Mesothelial cell of epicardium (in vitro differentiated cells): ENCODE measurements at places on chromosomes 6 and 20.

GRCh38 chr6:164296411-164296810 is 881.9 kb downstream of the QKI start:
- DNase-seq, result no peak
- H3K4me1 ChIP-seq, result no peaks in the 10 kb centered on the region
- no peaks in the 10 kb centered on the region for H3K36me3 ChIP-seq
- H3K27me3 ChIP-seq, result no peaks in the 10 kb centered on the region

- H3K4me1 ChIP-seq, result peaks cover 52% of the 10 kb centered on the region
- peak overlapping the region; percentile 98 for H3K27ac ChIP-seq
- no peak for DNase-seq
- H3K27me3 ChIP-seq, result no peaks in the 10 kb centered on the region
- no peaks in the 10 kb centered on the region for H3K36me3 ChIP-seq
Measured at GRCh38 chr6:109009962-109010704, 84.5 kb downstream of the SESN1 start.

DNA sequence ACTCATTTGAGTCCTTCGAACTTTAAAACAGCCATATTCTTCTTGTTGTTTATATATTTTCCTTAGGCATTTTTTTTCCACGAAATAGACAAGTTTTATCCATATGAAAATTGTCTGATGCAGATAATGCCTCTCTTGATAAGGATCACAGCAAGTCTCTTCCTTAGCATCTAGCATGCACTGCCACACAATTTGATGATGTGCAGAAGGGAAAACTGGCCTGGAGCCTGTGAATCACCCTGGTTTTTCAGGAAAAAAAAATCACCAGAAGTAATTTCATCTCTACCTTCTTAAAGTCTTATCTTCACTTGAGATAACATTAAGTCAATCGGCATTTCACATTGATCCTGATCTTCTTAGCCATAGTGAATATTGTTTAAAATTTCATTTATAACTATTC is 199.8 kb downstream of the TENT5A start:
- H3K36me3 ChIP-seq, result peaks cover 2% of the 10 kb centered on the region
- H3K27ac ChIP-seq, result no peak overlapping the region
- H3K27me3 ChIP-seq, result no peaks in the 10 kb centered on the region
- H3K4me1 ChIP-seq, result peaks cover 9% of the 10 kb centered on the region

- H3K4me1 ChIP-seq, result peaks cover 40% of the 10 kb centered on the region
- no peak for DNase-seq
- no peak overlapping the region for H3K4me3 ChIP-seq
- no peaks in the 10 kb centered on the region for H3K27me3 ChIP-seq
Measured at GRCh38 chr6:110390404-110390803, 25.0 kb downstream of the DDO start.

GRCh38 chr6:139337830-139338229 is 36.6 kb downstream of the CITED2 start:
- DNase-seq, result no peak
- H3K4me1 ChIP-seq, result peaks cover 20% of the 10 kb centered on the region
- no peaks in the 10 kb centered on the region for H3K27me3 ChIP-seq
- no peak overlapping the region for H3K27ac ChIP-seq

GRCh38 chr20:6698723-6699122 is 68.8 kb upstream of the BMP2 start:
- no peaks in the 10 kb centered on the region for H3K27me3 ChIP-seq
- no peaks in the 10 kb centered on the region for H3K36me3 ChIP-seq
- no peak overlapping the region for H3K4me3 ChIP-seq
- no peak for DNase-seq

GRCh38 chr6:13589801-13590200 is 15.4 kb downstream of the SIRT5 start:
- H3K27ac ChIP-seq, result no peak overlapping the region
- no peak for DNase-seq
- peaks cover 22% of the 10 kb centered on the region for H3K36me3 ChIP-seq
- no peaks in the 10 kb centered on the region for H3K4me1 ChIP-seq
- no peak overlapping the region for H3K4me3 ChIP-seq
- H3K27me3 ChIP-seq, result no peaks in the 10 kb centered on the region

GRCh38 chr20:19274412-19275015 is 62.1 kb downstream of the SLC24A3 start:
- peaks cover 16% of the 10 kb centered on the region for H3K4me1 ChIP-seq
- peaks cover 22% of the 10 kb centered on the region for H3K27me3 ChIP-seq
- no peak for DNase-seq
- H3K4me3 ChIP-seq, result no peak overlapping the region
- H3K36me3 ChIP-seq, result no peaks in the 10 kb centered on the region

- H3K4me3 ChIP-seq, result no peak overlapping the region
- H3K36me3 ChIP-seq, result no peaks in the 10 kb centered on the region
- no peak for DNase-seq
Measured at GRCh38 chr20:6468423-6469116, 298.9 kb upstream of the BMP2 start.

DNA sequence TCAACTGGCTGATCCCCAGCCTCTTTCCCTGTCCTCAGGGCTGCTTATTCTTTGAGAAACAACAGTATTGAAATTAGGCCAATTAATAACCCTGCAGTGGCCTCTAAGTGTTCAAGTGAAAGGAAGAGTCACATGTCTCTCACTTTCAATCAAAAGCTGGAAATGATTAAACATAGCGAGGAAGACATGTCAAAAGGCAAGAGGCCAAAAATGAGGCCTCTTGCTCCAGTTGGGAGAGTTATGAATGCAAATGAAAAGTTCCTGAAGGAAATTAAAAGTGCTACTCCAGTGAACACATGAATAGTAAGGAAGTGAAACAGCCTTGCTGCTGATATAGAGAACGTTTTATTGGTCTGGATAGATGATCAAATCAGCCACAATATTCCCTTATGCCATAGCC is 131.5 kb downstream of the MACROD2 start:
- H3K27ac ChIP-seq, result no peak overlapping the region
- H3K36me3 ChIP-seq, result no peaks in the 10 kb centered on the region
- no peaks in the 10 kb centered on the region for H3K4me1 ChIP-seq
- H3K27me3 ChIP-seq, result no peaks in the 10 kb centered on the region
- no peak overlapping the region for H3K4me3 ChIP-seq

- H3K4me1 ChIP-seq, result no peaks in the 10 kb centered on the region
- no peak overlapping the region for H3K4me3 ChIP-seq
- peaks cover 3% of the 10 kb centered on the region for H3K27me3 ChIP-seq
- no peak overlapping the region for H3K27ac ChIP-seq
- H3K36me3 ChIP-seq, result no peaks in the 10 kb centered on the region
Measured at GRCh38 chr20:20267685-20268370, 100.1 kb upstream of the INSM1 start.

GRCh38 chr6:23272536-23272935 is 703.2 kb downstream of the HDGFL1 start:
- no peaks in the 10 kb centered on the region for H3K36me3 ChIP-seq
- no peaks in the 10 kb centered on the region for H3K27me3 ChIP-seq
- no peak overlapping the region for H3K4me3 ChIP-seq
- H3K4me1 ChIP-seq, result peaks cover 13% of the 10 kb centered on the region
- H3K27ac ChIP-seq, result no peak overlapping the region

DNA sequence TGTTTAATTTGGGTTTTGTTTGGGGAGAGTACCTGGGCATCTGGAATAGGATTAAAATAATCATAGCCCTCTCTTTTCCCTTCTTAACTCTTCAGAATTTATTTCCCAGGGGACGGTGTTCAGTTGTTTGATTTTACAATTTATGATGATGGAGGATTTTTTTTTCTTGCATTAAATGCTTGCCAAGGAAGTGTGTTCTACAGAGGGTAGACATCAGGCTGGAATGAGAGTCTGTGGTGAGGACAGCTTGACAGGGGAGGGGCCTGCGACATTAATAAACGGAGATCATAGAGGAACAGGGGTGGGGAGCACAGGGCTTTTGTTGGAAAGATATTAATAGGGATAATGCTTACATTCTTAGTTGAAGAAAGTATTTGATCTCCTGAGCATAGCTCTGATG is 297.5 kb downstream of the CLIC5 start:
- H3K27ac ChIP-seq, result no peak overlapping the region
- peaks cover 26% of the 10 kb centered on the region for H3K4me1 ChIP-seq
- no peak overlapping the region for H3K4me3 ChIP-seq
- H3K27me3 ChIP-seq, result peaks cover 39% of the 10 kb centered on the region

GRCh38 chr6:134878136-134878535 is 71.8 kb downstream of the ALDH8A1 start:
- H3K27ac ChIP-seq, result no peak overlapping the region
- DNase-seq, result no peak
- H3K36me3 ChIP-seq, result no peaks in the 10 kb centered on the region
- peaks cover 16% of the 10 kb centered on the region for H3K4me1 ChIP-seq
- no peak overlapping the region for H3K4me3 ChIP-seq
- H3K27me3 ChIP-seq, result no peaks in the 10 kb centered on the region

DNA sequence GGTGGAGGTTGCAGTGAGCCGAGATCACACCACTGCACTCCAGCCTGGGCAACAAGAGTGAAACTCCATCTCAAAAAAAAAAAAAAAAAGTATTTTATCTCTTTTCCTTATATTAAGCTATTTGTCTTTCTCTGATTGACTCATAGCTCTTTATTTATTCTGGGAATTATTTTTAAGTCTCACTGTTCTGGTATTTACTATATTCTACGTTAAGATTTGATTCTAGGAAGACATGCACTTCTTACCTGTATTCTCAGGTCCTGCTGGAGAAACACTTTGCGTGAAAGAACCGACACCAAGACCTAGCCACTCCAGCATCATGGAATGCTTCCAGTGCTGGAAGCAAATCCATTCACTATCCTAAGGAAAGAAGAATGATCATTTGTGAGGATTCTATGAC is 17.6 kb downstream of the ZNFX1 start:
- peaks cover 46% of the 10 kb centered on the region for H3K36me3 ChIP-seq
- no peak for DNase-seq
- H3K4me1 ChIP-seq, result no peaks in the 10 kb centered on the region
- no peak overlapping the region for H3K27ac ChIP-seq
- no peak overlapping the region for H3K4me3 ChIP-seq
- H3K27me3 ChIP-seq, result no peaks in the 10 kb centered on the region

- H3K27me3 ChIP-seq, result no peaks in the 10 kb centered on the region
- H3K27ac ChIP-seq, result no peak overlapping the region
- no peaks in the 10 kb centered on the region for H3K4me1 ChIP-seq
- no peaks in the 10 kb centered on the region for H3K36me3 ChIP-seq
- no peak for DNase-seq
- H3K4me3 ChIP-seq, result no peak overlapping the region
Measured at GRCh38 chr6:81487489-81487888, 265.0 kb downstream of the TENT5A start.

DNA sequence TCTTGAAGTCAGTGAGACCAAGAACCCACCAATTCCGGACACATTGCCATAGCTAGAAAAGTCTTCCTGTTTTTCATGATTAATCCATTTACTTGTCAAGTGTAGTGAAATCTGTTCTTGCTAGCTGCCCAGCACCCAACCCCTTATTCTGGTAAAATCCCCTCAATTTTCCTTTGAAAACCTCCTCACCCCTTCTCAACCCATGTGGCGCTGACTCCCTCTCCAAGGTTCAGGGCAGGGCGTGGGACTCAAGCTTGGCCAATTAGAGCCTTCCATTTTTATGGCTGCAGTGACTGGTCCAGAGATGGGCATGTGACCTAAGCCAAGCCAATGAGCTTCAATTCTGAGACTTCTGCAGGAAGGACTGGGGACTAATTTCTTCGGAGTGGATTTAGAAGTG is 9.8 kb upstream of the ZBP1 start:
- H3K27ac ChIP-seq, result no peak overlapping the region
- H3K4me1 ChIP-seq, result peaks cover 2% of the 10 kb centered on the region
- peaks cover 32% of the 10 kb centered on the region for H3K27me3 ChIP-seq
- DNase-seq, result no peak
- H3K4me3 ChIP-seq, result no peak overlapping the region

- no peaks in the 10 kb centered on the region for H3K36me3 ChIP-seq
- no peak for DNase-seq
- peaks cover 23% of the 10 kb centered on the region for H3K4me1 ChIP-seq
Measured at GRCh38 chr6:14986370-14986769, 259.5 kb upstream of the JARID2 start.

DNA sequence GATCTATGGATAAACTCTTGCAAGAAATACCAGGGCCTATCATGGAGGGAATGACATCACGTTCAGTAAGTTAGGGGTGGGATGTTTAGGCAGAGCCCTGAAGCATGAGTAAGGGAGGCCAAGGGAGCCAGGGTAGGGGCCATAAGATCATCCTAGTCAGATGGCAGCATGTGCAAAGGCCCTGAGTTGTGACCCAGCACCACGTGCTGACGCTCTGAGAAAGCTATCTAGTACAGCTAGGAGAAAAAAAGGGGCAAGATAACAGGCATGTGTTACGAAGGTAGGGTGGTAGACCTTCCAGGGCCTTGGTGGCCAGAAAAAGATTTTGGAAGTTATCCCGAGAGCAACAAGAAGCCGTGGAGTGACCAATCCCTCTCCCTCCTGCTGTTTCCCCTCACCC is 22.3 kb downstream of the KCNB1 start:
- no peak overlapping the region for H3K4me3 ChIP-seq
- no peak overlapping the region for H3K27ac ChIP-seq
- no peak for DNase-seq
- no peaks in the 10 kb centered on the region for H3K36me3 ChIP-seq
- peaks cover 50% of the 10 kb centered on the region for H3K27me3 ChIP-seq

DNA sequence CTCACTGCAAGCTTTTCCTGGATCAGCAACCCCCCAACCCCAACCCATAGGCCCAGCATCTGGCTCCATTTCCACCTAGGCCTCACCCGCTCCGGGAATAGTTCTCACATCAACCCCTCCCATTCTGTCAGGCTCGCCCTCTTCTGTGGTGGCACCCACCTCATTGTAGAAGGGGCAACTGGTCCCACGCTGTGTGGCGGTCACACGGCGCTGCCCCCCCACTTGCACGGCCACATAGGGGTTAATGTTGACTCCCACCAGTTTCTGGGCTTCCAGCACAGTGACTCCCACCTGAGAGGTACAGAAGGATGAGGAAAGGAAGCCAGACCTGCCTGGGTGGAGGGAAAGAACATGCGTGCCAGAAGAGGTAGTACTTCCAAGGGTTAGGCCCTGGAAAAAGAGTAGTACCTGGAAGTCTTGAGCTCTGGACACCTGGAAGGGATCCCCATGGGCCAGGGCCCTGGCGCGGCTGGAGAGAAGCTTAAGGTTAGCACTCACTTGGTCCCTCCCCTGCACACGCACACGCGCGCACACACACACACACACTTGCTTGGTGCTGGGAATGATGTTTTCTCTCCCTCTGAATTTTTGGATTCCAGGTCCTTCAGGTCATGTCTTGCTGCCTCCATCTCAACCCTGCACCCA is 12.7 kb upstream of the SPAG4 start:
- no peak overlapping the region for H3K27ac ChIP-seq
- peak overlapping the region; percentile 9 for H3K4me3 ChIP-seq
- peaks cover 62% of the 10 kb centered on the region for H3K27me3 ChIP-seq
- no peak for DNase-seq
- H3K4me1 ChIP-seq, result peaks cover 16% of the 10 kb centered on the region

- no peaks in the 10 kb centered on the region for H3K27me3 ChIP-seq
- H3K36me3 ChIP-seq, result no peaks in the 10 kb centered on the region
- peak overlapping the region; percentile 56 for H3K27ac ChIP-seq
Measured at GRCh38 chr6:139820210-139820609, 445.8 kb upstream of the CITED2 start.

DNA sequence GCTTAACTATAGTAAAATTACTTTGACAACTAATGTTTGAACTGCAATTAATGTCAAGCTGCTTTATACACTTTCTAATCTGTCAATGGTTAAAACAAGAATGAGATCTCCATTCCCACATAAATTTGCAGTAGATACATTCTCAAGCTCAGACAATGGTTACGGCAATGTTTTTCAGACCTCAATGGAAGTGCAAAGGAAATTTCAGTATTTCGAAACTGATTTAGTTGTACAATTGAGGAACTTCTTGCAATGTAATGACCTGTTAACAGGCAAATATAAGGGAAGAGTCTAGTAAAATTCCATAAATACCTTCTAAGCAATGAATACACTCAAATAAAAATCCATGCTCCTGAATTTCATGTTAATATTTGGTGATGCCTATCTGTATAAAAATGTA is 94.7 kb downstream of the ADTRP start:
- H3K36me3 ChIP-seq, result peaks cover 7% of the 10 kb centered on the region
- no peak overlapping the region for H3K27ac ChIP-seq
- no peak for DNase-seq
